CD4-positive, alpha-beta T cell treated with Interleukin-6 at 100 ng/mL for 8 hours (primary cell): ENCODE measurements at places on chromosomes 12 and 14.

- no peak for DNase-seq
These were observed 841.1 kb downstream of the NRXN3 start for GRCh38 chr14:79011091-79011919.

DNA sequence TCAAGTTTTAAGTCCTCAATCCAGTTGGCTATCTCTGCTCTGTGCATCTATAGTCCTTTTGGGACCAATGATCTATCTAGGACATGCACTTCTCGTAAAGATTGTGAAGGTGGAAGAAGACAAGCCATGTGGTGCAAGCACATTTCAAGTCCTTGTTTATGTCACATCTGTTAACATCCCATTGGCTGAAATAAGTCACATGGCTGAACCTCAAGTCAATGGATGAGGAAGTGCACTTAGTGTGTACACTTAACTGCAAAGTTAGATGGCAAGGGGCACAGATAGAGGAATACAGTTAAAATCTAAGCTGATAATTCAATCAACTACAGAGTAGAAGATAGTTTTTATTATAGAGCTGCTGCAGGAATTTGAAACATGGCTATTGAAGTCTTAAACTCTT, 362.8 kb upstream of the TBX3 start:
- no peak for DNase-seq

GRCh38 chr14:99015833-99016232, 256.2 kb downstream of the BCL11B start:
- no peak for DNase-seq

DNA sequence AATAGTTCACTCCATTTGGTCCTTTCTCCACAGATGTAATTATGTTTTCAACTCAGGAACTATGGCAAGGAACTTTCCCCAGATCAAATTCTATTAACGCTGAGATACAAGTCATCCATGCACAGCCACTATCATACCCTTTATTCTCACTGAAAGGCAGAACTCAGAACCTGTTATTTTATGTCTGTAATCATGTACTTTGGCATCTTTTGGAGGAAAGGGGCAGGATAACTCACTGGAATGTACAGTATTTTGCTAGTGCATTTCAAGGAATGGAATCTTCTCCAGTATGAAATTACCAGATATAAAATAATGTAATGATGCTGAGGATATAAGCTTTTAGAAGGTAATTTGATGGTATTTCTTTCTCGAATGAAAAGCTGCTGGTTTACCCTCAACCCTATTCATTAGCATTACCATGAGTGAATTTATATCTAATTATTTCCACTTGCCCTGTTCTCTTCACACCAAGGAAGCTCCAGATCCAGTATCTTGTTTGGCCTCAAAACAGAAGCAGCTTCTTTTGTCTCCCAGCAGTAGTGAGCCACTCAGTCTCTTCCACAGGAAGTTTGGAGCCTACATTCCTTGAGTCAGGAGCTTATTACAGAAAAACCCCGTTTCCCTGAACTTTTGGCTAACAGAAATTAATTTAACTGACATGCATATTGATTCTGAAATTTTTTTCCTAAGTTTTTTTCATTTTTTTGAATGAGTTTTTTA, 10.0 kb upstream of the AMHR2 start:
- DNase-seq = no peak

DNA sequence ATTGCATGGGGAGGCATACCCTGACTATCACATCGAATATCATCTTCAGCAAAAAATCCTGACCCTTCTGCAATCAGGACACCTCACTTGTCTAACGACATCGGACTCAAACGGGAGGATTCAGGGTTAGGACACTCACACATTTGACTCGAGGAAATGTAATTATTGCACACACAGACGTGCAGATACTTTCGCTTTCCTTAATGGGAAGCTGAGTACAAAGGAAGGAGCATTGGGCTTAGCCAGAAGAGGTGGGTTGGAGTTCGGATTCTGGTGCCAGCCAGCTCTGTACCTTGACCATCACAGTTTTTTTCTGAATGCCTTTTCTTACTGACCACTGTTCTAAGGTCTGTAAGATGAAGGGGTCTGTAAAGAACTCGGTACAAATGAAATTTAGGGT, 260.4 kb downstream of the GALC start:
- no peak for DNase-seq
